Upper lobe of left lung (tissue), 6 donors: ENCODE measurements at places on chromosomes 5 and 9.

- DNase-seq = no peak
Measured at GRCh38 chr5:44546286-44546685, 157.1 kb upstream of the FGF10 start.

GRCh38 chr9:21266733-21267484 is 27.1 kb upstream of the IFNA14 start:
- no peak for DNase-seq

DNA sequence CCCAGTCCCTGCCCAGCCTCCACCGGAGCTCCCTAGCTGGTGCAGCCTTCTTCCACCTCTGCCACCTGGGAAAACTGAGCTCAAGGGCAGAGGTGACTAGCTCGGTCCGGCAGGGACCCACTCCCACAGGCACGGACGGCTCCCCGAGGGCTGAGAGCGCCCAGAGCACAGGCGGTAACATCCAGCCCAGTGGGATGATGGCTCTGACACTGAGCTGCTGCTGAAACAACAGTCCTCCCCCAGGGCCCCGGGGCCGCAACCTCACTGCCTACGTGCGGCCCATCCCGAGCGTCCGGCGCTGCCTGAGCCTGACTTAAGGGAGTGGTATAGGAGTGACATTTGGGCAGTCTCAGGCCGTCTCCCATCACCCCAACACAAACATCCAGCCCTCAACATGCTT is 3.7 kb downstream of the FAM163B start:
- no peak for DNase-seq

DNA sequence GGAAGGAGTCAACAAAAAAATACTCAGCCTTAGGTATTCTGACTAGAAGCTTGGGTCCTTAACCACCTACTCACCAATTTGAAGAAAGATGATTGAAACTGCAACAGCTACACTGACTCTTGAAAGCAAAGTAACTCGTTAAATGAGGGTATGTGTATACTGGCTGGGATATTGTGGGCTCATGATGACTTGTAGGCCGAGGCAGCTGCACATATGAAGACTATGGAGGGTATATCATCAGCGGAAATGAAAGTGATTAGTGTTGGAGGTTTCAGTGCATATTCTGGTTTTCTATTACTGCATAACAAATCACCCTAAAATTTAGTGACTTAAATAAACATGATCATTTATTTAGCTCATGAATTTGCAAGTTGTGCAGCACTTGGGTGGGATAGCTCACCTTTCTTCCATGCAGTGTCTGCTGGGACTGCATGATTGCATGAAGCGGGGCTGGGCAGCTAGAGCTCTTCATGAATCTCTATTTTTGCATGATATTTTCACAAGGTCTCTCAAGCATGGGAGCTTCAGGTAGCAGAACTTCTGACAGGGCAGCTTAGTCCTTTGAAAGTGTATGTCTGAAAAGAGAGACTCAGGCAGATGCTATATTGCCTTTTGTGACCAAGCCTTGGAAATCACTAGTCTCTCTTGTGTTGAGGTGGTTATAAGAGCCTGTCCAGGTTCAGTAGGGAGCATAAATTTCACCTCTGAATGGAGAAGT is 96.1 kb upstream of the CDKN2B start:
- DNase-seq = no peak

GRCh38 chr9:69964446-69964845 is 79.2 kb upstream of the MAMDC2 start:
- DNase-seq = no peak

- no peak for DNase-seq
Measured at GRCh38 chr9:16964228-16964627, 93.8 kb upstream of the BNC2 start.

DNA sequence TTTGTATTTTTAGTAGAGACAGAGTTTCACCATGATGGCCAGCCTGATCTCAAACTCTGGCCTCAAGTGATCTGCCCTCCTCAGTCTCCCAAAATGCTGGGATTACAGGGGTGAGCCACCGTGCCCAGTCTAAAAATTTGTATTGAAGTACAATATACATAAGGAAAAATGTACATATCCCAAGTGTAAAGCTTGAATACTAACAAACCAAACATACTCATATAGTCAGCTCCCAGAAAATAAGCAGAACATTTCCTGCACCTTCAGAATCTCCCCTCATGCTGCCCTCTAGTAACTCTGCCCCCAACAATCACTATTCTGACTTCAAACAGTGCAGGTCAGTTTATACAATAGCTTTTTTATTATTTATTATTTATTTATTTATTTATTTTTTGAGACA is 1.6 kb upstream of the NOL6 start:
- DNase-seq = no peak

GRCh38 chr5:123718238-123718637 is 206.3 kb downstream of the CSNK1G3 start:
- DNase-seq = no peak

DNA sequence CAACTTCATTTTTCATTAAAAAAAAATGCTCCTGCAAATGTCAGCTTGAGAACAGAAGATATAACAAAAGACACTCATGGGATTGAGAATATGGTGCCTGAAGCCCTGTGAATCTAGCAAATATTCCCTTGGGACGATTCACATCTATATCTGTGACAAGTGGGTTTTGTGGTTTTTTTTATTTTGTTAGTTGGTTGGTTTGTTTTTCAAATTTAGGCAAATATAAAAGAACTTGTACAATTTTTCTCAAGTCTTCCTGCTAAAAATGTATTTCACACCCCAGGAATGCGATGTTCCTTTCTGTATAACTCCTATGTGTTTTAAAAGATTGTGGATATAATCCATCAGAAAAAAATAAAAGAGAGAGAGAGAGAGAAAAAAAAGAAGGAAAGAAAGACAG is 1061.8 kb upstream of the ARRDC3 start:
- DNase-seq = no peak
